Right ventricle myocardium superior (tissue), 1 donor: ENCODE measurements at places on chromosomes 12 and 14. TPM values are rescaled to one million over a fixed set of nuclear protein-coding genes. Genes with fewer than 3 reads are reported as not detected.

Gene HOXC9
- not detected for total RNA-seq

Gene C12orf54
- not detected for total RNA-seq

Gene TMEM63C
- 2.9 TPM for total RNA-seq

Gene NEUROD4
- total RNA-seq = not detected

Gene KRT3
- not detected for total RNA-seq

Gene TAS2R14
- 0.75 TPM for total RNA-seq

Gene PRH2
- total RNA-seq = not detected

Gene TXNRD1
- 98.9 TPM for total RNA-seq

Gene ACSS3
- total RNA-seq = 25.8 TPM

Gene CMA1
- 1.9 TPM for total RNA-seq

Gene CACNA1C
- 151 TPM for total RNA-seq

Gene ALX1
- total RNA-seq = not detected

Gene ADAM20
- 0.40 TPM for total RNA-seq

Gene MYL6B
- total RNA-seq = 42.7 TPM

Gene PLCZ1
- total RNA-seq = not detected

Gene PIP4K2C
- 12.4 TPM for total RNA-seq

Gene TSHR
- not detected for total RNA-seq

Gene KSR2
- not detected for total RNA-seq

Gene PTCSC3
- total RNA-seq = not detected
